Activated CD4-positive, alpha-beta T cell treated with anti-CD3 and anti-CD28 coated beads, Interleukin-2, Interleukin-4, amounts not matched to agents 100 ng/mL and 50 ng/mL, durations not matched to agents 16 hours and 8 hours (primary cell): ENCODE measurements at places on chromosomes 11 and 22.
A peak's percentile ranks its signal among the peaks of the same experiment; 100 is the strongest.

- no peak for DNase-seq
Measured at GRCh38 chr11:30717641-30718040, 131.5 kb upstream of the MPPED2 start.

GRCh38 chr11:41413843-41414242 is 45.6 kb downstream of the LRRC4C start:
- DNase-seq, result no peak

DNA sequence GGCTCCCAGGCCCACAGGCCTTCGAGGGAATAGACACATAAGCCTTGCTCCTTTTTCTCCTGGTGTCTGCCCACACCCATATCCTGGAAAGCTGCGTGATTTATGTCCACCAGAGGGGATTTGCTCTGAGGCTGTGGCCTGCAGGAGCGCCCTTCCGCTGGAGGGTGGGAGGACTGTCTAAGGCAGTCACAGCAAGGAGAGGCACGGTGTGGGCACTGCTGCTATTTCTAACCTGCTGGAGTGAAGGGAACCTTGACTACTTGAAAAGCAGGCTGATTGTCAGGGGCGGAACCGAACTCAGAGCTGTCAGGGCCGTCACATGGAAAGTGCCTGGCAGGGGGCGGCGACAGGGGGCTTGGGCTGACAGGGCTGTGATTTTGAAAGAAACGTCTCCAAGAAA is 3.7 kb downstream of the UPB1 start:
- no peak for DNase-seq

GRCh38 chr22:48478529-48479265 is 1349.0 kb downstream of the BRD1 start:
- DNase-seq, result no peak

DNA sequence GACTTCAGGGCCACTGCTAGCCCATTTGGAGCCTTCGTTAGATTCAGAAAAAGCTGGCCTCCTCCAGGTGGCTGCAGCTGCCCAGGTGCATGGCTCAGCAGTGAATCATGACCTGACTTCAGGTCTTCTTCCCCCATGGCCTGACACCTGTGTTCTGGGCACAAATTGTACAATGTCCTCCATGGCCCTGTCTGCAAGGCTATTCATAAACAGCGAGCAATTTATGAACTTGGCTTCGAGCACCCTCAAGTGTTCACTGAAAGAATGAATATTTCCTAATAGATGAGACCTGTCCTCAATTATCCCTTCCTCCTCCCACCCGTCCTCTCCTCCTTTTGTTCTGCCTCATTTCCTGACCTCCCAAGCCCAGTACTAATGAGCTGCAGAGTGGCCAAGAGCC is 12.2 kb upstream of the VPS37C start:
- DNase-seq, result no peak

- no peak for DNase-seq
Measured at GRCh38 chr11:72497731-72498130, 63.4 kb upstream of the CLPB start.

- DNase-seq, result no peak
Measured at GRCh38 chr11:22786475-22786874, 43.1 kb downstream of the SVIP start.

GRCh38 chr22:47275605-47276449 is 513.4 kb downstream of the TBC1D22A start:
- DNase-seq, result no peak

GRCh38 chr11:79845002-79845709 is 404.3 kb upstream of the TENM4 start:
- DNase-seq, result no peak

- no peak for DNase-seq
Measured at GRCh38 chr11:110862407-110862806, 150.2 kb upstream of the ARHGAP20 start.

DNA sequence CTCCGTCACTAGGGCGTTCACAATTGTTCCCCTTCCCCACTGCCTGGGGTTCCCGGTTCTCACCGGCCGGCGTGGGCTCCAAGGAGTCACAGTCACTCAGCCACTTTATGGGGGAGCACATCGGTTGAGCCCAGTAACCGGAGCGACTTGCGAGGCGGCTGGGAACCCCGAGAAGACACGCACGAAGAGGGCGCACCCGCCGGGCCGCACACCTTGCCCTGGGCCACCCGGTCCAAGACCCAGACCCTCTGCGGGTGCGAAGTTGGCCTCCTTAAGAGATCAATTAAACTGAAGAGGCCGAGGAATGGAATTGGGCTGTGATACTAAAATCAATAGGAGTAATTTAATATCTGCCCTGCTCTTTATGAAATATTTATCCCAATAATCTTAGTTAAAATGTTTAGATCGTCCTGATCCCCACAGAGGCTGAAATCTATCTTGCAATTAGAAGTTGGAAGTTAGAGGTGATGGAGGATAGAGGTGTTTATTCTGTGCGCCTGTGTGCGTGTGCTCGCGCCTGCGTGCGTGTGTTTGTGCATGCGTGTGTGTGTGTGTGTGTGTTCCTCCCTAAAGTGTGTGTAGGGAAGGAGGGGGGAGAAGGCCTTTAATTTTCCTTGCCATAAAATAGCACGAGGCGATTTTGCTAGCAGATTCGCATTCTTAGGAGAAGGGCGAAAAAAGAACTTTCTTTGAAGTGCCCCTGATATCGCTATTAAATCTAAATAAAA is 954 bp upstream of the MN1 start:
- DNase-seq, result no peak

DNA sequence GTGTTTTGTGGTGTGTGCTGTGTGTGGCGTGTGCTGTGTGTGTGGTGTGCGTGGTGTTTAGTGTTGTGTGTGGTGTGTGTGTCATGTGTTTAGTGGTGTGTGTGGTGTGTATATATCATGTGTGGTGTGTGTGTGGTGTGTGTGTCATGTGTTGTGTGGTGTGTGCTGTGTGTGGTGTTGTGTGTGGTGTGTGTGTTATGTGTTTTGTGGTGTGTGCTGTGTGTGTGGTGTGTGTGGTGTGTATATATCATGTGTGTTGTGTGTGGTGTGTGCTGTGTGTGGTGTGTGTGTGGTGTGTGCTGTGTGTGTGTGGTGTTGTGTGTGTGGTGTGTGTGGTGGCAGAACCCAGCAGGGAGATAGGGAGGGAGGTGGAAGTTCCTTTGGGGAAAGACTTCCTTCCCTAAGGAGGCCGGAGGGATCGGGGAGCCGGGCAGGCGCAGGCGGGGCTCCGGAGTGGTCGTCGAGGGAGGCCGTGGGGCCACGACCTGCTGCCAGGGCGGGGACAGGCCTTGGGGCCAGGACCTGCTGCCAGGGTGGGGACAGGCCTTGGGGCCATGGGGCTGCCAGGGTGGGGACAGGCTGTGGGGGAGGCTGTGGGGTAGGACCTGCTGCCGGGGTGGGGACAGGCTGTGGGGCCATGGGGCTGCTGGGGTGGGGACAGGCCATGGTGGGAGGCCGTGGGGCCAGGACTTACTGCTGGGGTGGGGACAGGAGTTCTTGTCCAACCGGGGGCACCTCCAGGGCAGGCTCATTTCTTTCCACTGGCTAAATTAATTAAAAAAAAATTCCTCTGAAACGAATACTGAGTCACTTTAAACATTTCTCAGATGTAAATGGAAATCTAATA is 15.2 kb downstream of the PIM3 start:
- no peak for DNase-seq

DNA sequence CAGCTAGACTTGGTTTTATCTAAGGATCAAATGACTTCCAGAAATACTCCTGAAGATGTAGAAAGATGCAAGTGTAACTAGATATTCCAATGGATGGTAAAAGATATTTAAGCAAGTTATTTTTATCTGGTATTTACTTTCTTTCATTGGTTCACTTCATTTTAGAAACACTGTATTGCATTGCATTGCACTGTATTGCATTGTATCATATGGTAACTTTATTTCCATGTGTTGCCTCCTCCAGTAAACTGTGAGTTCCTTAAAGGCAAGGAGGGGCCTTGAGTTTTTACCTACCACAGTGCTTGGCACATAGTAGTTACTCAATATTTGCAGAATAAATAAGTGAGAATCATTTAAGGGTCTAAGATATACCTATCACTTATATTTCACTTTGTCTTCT is 31.8 kb upstream of the FLI1 start:
- DNase-seq, result no peak

DNA sequence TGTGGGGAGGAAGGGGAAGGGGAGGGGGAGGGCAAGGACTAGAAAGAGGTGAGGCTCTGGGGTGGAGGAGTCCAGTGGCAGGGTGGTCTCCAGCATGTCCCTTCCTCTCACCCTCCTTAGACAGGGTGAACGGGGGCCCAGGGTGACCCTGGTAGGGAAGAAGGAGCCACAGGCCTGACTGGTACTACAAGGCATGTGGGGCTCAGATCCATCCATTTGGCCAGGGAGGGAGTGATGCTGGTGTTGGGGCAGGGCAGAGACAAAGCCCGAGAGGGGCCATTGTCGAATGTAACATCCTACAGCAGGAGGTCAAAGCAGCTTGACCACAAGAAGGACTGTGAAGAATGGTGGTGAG is 69.0 kb upstream of the SHISAL1 start:
- DNase-seq, result no peak

DNA sequence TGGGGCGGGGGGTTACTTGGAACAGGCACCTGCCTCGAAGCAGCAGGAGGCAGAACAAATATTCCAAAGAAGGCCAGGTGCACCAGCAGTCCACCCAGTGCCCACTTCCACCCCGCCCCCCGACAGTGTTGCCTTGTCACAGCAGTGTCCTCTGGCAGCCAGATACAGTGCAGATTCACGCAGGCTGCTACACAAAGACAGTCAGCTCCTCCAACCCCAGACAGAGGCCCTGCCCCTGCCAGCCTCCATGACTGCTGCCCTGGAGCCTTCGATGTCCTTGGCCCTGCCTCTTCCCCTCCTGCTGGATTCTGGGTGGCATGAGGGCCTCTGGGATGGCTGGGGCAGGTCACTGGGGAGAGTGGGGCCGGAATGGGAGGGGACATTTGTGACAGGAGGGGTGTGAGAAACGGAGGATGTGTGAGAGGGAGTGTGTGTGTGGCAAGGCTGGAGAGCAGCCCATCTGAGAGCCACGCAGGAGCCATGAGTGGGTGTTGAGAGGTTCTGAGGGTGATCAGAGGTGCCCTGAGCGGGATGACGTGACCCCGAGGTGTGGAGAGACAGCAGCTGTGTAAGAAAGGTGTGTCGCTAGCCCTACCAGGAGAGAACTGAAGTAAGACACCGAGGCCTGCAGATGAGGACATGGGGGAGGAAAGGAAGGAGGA is 173.7 kb downstream of the CEP164 start:
- DNase-seq, result no peak

DNA sequence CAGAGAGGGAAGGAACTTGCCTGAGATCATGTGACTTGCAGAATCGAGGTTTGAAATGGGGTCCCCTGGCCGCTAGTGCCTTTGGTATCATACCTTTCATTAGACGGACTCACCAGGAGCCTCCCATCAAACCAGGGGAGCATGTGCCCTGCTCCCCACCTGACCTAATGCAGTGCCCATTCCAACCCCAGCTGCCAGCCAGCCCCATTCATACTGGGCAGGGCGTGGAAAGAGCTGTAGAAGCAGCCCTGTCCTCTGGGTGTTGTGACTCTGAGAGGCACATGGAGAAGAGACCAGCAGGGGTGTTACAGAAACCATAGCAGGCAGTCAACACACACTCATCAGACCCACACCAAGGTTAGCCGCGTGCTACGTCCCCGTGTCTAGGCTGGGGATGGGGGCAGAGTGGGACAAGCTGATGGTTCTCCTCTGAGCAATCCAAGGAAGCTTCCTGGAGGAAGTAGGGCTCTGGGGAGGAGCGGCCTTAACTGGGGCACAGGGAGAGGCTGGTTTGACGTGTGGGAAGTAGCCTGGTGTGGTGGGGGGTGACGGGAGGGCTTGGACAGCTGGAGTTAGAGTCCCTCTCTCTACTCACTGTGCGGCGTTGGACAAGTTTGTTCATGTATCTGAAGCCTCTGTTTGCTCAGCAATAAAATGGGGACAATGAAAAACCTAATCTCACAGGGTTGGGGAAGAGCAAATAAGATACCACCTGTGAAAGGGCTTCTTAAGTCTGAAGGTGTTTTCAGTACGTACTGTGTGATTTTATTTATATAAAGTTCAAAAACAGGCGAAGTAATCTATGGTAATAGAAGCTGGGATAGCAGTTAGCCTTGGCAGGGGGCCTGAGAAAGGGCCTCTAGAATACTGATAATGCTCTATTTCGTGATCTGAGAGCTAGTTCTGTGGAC is 14.0 kb downstream of the GRIK4 start:
- no peak for DNase-seq

DNA sequence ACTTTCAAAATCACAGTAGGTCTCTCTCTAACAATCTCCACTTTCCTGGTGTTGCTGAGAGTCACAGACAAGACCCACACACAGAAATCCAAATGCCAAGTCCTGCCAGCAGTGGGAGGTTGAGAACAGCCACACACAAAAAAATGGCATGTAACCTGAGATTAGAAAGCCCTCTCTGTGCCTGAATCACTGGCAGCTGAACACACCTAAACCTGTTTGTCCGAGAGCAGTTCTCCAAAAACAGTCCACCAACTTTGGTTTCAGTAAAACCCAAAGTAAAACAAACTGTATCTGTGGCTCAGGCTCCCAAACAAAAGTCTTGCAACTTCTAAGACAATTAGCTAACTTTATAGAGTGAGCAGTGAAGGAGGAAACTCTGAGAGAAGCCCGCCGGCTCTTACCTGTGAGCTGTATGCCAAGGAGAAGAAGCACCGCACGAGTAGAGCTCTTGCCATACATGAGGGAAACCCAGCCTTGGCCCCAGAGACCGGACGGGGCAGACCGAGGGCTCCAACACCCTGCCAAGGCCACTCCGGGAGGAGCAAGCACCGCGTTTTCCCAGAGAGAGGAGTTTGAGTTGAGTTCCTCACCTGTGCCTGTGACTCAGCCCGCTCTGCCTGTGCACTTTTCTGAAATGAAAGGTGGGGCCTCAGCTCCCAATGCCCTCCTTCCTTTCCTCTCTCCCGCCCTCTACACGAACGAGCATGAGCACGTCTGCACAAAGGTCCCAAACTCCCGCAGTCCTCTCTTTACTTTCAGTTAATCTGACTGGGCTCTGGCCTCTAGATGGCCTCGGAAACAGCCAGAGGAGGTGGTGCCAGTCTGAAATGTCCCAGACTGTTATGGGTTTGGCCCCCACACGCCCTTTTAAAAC is at the start of gene MPZL2:
Gene MPZL2, minus strand, starts transcription at position 603 of the 874 bp plus-strand sequence. Its CDS starts 144 bp downstream, at position 459.
- no peak for DNase-seq

GRCh38 chr11:125433454-125434121 is 62.5 kb downstream of the FEZ1 start:
- DNase-seq, result peak; percentile 17

DNA sequence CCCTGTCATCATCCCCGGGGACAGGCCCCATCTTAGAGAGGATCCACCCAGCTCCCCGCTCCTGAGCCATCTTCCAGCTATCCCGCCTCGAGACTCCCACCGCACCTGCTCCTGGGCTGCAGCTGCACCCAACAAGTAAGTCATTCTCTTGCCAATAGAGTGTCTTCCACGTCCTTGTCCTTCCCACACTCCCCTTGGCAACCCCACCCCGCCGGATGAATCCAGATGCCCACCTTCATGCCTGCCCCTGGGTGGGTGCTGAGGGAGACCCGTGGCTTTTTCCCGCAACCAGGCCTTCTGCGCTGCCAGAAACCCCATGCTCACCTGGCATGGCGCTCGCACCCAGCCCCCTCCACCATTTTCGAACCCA is 11.1 kb upstream of the C11orf24 start:
- no peak for DNase-seq

GRCh38 chr11:86069408-86070101 is 671 bp upstream of the PICALM start:
- DNase-seq, result no peak

- DNase-seq, result no peak
Measured at GRCh38 chr11:33475993-33476392, 218.8 kb downstream of the HIPK3 start.

GRCh38 chr11:85277693-85278092 is 349.5 kb downstream of the DLG2 start:
- DNase-seq, result no peak
